Activated T-helper 17 cell treated with anti-CD3 and anti-CD28 coated beads, Interleukin-2, amount 50 U/mL, for 72 hours (primary cell): ENCODE measurements at places on chromosomes 4 and X.

GRCh38 chrX:152821145-152821765, 9.3 kb downstream of the CETN2 start:
- ATAC-seq, result no peak

- ATAC-seq, result no peak
Observed at GRCh38 chr4:166400270-166400894, 527.3 kb downstream of the TLL1 start.

DNA sequence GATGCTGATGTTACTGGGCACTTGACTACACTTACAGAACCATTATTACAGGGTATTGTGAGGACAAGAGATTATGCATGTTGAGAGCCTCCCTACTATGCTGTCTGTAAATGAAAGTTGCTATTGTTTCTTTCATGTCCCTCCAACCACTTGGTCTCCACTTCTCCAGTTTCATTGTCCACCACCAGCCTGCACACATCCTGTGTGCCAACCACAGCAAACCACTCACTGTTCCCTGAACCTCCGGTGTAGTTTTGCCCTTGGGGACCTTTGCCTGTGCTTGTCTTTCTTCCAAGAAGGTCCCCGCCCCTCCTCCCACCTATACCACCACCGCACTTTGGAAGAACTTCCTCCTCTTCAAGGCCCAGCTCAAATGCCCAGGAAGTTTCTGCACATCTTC, 43.1 kb upstream of the AFF2 start:
- ATAC-seq, result no peak

DNA sequence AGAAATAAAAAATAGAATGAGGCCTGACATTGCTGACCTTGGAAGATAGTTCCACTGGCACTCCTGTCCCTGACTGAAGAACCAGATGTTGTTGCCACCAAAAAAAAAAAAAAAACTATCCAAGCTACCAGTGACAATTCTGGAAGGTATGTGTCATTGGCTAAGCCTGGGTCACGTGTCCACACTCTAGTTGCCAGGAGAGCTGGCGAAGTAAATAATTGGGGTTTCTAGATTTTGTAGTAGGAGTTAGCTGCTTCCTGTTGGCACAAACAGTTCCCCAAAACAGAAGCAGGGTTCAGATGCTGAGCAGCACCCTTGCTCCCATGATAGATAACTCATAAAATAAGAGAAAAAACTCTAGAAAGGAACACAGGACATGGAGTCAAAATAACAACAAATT, 20.5 kb downstream of the MND1 start:
- ATAC-seq, result peak; percentile 42

GRCh38 chr4:186557061-186557460, 1.7 kb upstream of the MTNR1A start:
- no peak for ATAC-seq

GRCh38 chr4:103375278-103375677, 177.1 kb upstream of the CENPE start:
- no peak for ATAC-seq

- no peak for ATAC-seq
Observed at GRCh38 chr4:26729027-26729426, 131.6 kb upstream of the STIM2 start.

DNA sequence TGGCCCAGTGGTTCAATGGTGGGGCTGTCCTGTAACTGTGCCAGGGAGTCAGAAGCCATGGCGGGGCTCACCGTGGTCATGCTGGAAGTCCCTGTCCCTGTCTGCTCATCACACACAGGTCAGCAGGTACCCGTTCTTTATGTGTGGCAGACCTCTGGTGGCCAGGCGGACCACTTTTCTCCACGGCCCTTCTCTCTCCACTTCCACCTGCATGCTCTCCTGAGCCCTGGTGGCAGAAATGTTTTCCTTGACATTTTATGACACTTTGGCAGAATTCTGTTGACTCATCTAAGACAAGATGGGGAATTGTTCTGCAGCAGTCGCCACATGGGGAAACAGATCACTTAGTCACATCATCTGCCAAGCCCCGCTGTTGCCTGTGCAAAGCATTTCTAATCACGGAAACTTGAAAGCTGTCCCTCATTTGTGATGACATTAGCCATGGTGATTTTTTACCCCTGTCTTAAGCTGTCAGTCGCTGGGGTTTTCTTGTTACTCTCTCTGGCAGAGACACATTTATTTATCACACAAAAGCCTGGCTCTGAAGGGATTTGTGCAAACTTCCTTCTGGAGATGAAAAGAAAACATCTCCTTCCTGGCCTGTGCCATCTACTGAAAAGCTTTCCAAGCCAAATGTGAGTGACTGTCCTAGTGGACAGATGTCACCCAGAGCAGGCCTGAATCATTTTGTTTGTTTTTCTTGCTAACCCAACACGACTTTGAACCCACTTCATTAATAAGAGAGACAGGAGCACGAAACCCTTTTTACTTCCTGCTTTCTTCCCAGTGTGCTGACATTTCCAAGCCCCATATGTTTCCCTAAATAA, 38.8 kb upstream of the STIM2 start:
- no peak for ATAC-seq

DNA sequence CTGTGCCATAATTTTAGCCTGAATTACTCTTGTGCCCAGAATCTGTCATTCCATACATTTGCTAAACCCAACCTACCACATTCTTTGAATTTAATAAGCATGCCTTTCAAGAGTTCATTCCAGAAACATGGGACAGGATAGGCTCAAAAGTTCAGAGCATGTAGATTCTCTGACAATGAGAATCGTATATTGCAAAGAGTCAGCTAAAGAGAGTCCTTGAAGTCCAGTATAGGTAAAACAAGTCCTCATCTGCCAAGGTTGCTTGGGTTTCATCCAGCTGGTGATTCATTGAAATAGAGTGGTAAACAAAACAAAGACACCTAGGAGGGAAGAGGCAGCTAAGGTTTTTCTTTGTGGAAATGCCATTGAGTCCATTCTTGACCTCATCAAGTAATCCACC, 249.3 kb upstream of the DIPK2B start:
- ATAC-seq, result no peak

DNA sequence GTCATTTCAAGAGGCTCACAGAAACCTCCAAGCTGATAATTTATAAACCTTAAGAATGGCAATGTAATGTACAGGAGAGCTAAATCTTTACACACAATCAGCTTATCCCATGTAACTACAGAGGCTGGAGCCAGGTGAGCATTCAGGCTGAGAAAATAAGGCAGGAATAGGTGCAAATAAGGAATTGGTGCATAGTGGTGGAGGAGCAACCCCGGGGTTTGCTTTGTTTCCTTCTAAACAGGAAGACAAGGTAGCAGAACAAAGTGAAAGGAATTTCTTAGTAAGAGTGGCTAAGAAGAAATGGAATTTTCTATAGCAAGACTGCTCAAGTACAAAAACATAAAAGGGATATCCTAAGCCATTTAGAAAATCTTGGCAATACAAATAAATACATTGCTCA, 82.4 kb downstream of the NR3C2 start:
- ATAC-seq, result peak; percentile 31

GRCh38 chr4:138595731-138596460, 353.7 kb upstream of the SLC7A11 start:
- ATAC-seq, result no peak

GRCh38 chrX:143623657-143624056, 12.2 kb downstream of the SLITRK4 start:
- ATAC-seq, result no peak

DNA sequence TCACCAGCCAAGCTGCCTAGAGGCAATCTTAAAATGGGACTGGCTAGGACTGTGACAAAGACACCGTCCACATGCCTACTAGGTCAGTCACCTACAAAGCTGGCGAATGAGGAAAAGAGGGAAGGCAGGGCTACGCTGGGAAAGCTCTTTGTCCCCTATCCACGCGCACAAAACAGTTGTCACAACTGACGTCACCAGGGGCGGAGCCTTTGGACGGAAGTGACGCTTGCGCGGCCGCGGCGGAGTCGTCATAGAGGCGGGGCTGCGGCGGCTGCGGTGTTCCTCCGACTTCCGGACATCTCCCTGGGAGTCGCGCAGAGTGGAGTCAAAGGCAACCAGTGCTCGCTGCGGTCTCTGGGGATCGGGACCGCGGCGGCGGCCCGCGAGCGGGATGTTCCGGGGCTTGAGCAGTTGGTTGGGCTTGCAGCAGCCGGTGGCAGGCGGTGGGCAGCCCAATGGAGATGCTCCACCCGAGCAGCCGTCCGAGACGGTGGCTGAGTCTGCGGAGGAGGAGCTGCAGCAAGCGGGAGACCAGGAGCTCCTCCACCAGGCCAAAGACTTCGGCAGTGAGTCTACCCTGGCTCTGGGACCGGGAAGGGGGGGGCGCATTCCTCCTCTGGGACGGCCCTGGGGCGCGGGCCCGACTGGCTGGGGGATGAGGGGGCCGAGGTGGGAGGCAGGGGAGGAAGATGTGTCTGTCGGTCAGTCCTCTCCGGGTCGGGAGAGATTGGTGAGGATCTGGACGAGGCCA, at the start of gene SYAP1:
Gene SYAP1, plus strand, starts transcription at position 279 of the 751 bp plus-strand sequence. Its CDS starts 113 bp downstream, at position 392.
- peak; percentile 99 for ATAC-seq

DNA sequence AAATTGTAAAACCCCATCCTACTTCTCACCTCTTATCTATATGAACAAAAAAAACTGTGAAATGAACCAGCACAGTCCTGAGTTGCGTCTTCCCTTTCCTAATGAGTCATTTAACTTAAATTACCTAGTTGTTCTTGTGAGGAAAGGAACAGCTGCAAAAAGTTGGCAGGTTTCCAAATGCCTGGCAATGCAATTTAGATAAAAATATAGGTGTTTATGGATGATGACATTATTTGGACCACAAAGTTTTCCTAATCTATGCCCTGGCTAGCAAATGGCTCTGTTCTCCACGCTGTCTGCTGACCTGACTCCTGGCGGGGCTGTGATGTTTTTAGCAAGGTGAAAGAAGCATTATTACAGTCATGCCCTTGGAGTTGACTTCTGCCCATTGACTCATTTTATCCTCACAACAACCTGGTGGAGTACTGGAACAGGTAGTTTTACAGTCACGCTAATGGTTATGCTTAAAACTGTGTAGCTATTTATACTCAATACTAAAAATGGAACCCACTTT, 29.8 kb upstream of the RELL1 start:
- peak; percentile 88 for ATAC-seq

GRCh38 chr4:124304941-124305340, 407.6 kb downstream of the ANKRD50 start:
- ATAC-seq, result no peak

DNA sequence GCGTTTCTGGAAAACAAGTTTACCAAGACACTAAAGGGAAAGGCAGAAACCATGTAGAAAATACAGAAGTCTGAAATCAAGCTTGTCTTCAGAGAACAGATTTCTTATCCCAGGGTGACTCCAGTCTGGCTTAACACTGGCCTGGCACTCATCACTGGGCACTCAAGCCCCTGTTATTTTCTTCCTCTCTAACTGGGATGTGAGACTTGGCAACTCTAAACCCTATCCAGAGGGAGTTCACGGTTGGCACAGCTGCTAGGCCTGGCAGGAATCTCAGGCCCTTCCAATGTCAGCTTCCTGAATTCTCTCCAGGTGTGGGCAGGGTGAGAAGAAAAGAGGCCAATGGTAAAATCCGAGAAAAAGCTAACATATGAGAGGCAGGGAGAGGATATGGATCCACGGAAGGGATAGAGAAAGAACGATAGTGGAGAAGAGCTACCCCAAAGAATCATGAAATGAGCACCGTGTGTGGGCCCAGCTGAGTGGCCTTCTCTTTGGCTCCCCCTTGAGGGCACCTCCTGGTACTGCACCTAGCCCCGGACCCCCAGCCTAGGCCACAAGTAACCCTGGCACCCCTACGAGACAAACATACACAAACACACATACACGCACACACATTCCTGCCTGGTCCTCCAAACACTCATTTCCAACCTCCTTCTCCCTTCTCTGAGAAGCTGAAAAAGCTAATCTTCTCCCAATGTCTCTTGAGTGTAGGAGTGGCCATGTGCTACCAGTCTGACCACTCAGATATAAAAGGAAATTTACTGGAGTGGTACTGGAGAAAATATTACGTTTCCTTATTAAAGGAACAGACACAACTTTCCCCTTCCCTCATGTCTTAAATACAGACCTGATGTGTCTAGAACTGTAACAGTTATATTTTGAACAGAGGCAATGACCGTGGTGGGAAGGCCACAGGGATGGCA, 16.6 kb upstream of the PTCHD1 start:
- ATAC-seq, result peak; percentile 38
